ENCODE measurements at places on chromosomes 2 and 18.

DNA sequence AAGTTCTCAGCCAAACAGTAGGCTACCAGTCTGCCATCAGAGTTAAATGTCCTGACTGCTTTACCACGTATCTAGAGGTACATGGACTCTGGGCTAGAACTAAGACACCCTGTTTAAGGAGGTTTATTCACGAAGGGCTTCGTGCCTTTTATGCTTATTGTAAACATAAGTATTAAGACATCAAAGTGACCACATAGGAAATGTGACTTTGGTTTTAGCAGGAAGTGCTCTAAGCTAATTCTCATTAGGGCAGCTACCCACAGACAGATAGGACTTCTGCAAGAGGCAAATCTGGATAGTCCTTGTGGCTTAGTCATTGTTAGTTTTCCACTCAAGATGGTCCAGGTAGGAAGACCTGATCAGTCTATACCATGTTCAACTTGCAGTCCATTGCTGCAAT, 233.3 kb upstream of the MGAT5 start:
- no peak for DNase-seq

DNA sequence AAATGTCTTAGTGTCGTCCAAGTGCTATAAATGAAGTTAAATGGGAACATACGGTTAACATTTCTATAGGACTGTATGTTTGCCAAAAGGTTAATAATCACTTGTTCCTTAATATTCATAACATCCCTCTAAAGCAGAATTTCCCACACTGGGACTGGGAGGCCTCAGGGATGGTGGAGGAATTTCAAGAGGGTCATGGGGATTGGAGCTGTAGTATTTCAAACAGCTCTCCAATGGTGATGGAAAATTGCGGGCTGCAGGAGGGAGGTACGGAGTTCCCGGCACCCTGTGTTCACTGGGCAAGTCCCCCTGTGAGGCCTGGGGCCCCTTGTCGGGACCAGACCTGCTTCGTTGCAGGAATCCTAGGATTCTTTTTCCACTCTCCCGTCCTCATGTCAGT, 39.8 kb upstream of the CTAGE1 start:
- no peak for DNase-seq

DNA sequence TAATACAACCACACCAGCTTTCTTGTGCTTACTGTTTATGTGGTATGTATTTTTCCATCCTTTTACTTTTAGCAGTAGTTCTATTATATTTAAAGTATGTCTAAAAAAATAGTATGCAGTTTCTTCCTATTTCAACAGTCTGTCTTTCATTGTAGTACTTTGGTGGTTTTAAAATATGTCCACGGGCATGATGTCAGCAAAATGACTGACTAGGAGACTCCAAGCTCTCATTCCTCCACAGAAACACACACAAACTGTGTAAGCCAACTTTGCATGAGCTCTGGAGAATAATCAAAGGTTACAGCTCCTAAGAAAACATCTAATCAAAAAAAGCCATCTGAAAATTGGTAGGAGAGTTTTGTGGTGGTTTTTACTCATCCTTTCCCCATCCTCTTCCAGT, 56.1 kb downstream of the TEX51 start:
- no peak for DNase-seq

GRCh38 chr2:239455436-239456203, 54.8 kb upstream of the HDAC4 start:
- no peak for DNase-seq

GRCh38 chr2:237345891-237346640, 67.9 kb downstream of the COL6A3 start:
- no peak for DNase-seq

GRCh38 chr2:170002096-170002495, 174.8 kb downstream of the UBR3 start:
- no peak for DNase-seq

DNA sequence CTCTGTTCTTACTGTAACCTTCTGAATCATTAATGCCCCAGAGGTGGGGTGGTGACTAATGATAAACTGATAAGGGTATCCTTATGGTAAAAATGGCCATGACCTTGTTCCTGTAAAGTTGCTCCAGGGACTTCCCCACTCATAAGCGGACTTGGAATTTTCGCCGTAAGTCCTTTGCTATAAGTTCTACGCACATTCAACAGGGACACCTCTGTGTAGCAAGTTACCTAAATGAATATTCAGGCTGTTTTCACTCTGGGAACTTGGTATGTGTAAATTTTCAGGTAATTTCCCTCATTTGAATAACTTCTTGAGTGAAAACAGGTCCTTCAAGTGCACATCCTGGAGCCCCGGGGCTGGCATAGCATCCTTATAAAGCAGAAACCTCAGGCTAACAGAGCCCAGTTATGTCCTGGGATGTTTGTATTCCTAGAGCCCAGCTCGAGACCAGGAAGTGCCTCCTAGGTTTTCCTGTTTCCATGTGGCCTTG, 9.4 kb upstream of the AGFG1 start:
- no peak for DNase-seq

GRCh38 chr2:218569661-218570500, 1.2 kb downstream of the CNOT9 start:
- peak; percentile 19 for DNase-seq

DNA sequence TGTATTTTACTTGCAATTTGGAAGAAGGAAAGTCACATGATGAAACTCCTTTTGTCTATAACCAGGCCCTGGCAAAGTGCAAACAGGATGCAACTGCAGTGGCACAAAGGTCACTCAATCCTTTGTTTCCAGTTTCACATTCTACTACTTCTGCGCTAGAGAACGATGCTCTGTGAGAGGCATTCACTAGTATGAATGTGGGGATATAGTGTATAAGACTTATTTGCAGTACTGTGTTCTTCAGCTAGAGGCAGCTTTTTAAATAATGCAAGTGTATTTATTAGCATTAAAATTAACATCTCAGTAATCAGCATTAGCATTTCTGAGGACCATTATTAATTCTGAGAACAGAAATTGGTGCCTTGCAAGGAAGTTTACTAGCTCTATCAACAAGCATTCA, 68.9 kb downstream of the PRPF40A start:
- DNase-seq = no peak

- DNase-seq = no peak
Observed at GRCh38 chr18:35728676-35729075, 147.1 kb downstream of the GALNT1 start.
